ENCODE measurements at places on chromosomes 1 and 21. TPM values are rescaled to one million over a fixed set of nuclear protein-coding genes. Genes with fewer than 3 reads are reported as not detected.

DCST1 gene
- not detected for total RNA-seq

- DNase-seq: no peak
Measured at GRCh38 chr1:173948594-173948993, 31.5 kb upstream of the SERPINC1 start.

- no peak for DNase-seq
Measured at GRCh38 chr1:2124446-2125198, 70.0 kb downstream of the FAAP20 start.

SPATA1 gene
- total RNA-seq: 0.71 TPM

- no peak for DNase-seq
Measured at GRCh38 chr21:33390479-33390878, 12.7 kb upstream of the IFNGR2 start.

DNA sequence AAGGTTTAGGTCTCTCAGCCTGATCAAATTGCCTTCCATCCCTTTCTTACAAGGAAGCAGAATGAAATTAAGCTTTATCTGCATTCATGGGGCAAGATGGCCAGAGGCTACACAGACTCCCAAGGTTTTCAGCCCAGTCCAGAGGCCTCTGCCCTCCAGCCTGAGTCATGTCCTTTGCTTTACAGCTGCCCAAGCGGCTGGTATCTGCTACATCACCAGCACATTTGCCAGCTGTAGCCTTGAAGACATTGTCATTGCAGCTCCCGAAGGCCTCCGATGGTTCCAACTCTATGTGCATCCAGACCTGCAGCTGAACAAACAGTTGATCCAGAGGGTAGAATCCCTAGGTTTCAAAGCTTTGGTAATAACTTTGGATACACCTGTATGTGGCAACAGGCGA is 16.0 kb downstream of the HAO2 start:
- no peak for DNase-seq

DNA sequence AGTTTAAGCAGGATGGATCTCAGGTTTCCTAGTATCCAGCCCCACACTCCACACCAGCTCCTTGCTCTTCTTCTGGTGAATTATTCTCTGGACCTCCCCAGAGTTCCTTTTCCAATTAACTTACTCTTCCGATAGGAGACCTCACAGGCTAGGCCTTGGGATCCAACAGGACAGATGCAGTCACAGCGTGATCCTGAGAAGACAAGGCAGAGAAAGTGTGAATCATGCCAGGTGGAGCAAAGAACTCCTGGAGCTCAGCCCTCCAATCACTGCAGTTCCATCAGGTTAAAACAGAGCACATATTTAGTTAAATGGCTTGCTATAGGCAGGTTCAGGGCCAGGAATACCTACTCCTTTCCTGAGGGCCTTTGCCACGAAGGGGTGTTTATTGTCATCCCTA is 34.1 kb downstream of the C8B start:
- no peak for DNase-seq

DNA sequence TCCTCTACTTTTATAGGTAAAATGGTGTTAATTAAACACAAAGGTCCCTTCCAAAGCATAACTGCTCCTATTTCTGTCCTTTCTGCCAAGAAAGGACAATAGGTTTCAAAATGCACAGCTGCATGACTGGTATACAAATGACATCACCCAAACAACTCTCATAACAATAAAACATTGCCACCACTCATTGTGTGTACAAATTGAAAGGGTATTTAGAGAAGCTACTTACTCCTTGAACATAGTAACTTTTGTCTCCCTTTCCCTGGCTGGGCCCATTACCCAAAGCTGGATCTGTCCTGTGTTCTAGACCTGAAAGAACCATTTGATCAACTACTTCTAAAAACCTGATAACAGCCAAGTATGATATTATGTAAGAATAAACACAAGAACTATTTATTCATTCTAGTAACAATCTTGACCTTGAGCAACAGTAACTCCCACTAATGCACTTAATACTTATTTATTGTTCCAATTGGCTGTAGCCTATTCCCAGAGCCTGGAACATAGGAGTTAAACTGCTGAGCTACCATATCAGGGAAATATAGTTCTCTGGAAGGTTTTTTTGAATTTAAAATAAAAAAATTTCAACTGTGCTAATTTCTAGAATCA is 38.2 kb downstream of the TTLL7 start:
- no peak for DNase-seq

OR2T35 gene
- total RNA-seq: not detected

DNA sequence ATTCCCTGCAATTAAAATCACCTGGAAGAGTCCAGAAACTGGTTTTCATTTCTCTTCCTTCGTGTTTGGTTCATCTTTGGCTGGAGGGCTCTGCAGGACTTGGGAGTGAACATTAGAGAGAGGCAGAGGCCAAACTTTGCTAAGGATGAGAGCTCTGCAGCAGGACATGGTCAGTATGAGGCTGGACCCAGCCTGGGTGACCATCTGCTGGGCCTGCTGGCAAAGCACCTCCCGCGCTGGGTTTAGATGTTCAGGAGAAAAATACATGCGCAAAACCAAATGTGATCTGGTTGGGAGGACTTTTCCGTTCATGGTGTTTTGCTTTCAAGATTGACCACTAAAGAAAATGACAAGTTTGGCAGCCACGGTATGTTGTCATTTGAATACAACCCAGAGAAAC is 15.9 kb downstream of the KAZN start:
- DNase-seq: no peak

GRCh38 chr1:116205941-116206679 is 94.9 kb downstream of the MAB21L3 start:
- DNase-seq: no peak

- DNase-seq: no peak
Measured at GRCh38 chr1:235069577-235070563, 58.8 kb downstream of the TOMM20 start.

- DNase-seq: no peak
Measured at GRCh38 chr1:33727310-33727709, 136.6 kb upstream of the HMGB4 start.

Data from mesenteric fat pad (tissue), 1 donor.